ENCODE measurements at places on chromosomes 3 and 15.

DNA sequence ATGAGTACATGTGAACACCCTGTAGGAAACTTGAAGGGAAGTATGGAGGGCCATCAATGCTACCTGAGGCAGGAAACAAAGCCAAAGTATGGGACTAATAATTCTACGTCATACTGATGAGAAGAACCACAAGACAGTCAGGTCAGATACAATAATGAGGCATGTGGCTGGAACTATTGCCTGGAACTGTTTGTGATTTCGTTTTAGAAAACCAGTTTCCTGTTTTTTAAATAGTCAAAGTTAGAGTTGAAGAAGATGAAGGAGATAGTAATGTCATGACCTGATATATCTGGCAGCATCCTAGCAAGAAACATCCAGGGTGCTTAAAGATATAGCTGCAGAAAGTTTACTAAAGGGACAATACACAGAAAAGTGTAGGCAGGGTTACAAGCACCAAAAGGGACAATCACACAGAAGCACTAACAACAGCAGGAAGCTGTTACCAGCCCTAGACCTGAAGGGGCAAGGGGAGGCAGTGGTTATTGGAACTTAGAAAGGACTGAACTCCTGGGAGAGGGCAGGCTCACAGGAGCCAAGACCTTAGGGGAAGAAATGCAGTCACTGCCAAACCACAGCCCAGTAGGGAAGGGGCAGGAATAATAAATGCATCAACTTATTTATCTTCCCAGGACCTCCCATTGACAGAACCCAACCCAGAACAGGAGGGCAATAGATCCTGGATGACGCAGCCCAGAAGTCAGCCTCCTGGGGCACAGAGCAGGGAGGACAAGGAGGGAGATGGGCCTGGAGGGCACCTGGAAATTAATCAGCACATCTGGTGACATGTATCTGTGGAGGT is 302.1 kb upstream of the STT3B start:
- DNase-seq: no peak

GRCh38 chr3:77014226-77014625 is 25.7 kb upstream of the ROBO2 start:
- DNase-seq: no peak

DNA sequence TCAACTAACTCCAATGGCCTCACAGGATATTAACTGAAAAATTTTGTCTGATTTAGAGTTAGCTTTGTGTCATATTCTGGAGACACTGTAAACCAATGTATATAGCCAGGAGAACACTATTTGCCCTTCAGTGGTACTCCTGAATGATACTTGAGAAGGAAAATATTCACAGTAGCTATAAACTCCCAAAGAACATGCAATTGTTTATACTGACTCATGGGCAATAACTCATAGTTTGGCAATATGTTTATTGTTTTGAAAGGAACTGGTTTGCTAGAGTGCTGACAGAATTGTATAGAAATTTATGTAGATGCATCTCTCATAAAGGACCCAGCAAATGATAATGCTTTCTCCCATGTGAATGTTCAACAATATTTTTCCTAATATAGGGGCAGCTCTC is 537.6 kb downstream of the PLOD2 start:
- DNase-seq: no peak

DNA sequence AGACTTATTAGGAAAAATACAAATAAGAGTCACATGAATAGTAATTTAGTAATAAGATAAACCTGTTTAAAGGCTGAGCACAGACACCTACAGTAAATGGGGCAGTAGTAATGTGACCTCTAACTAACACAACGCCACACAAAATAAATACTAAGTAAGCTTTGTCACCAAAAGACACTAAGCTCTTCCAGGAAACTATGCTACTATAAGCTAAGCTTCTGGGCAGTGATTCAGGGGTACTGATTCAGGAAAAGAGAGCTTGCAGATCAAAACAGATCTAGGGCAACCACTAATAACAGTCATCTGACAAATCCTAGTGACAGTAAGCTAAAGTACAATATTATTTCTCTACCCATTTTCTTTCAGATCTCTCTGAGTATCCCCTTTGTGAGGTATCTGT is 68.8 kb downstream of the PLOD2 start:
- no peak for DNase-seq

DNA sequence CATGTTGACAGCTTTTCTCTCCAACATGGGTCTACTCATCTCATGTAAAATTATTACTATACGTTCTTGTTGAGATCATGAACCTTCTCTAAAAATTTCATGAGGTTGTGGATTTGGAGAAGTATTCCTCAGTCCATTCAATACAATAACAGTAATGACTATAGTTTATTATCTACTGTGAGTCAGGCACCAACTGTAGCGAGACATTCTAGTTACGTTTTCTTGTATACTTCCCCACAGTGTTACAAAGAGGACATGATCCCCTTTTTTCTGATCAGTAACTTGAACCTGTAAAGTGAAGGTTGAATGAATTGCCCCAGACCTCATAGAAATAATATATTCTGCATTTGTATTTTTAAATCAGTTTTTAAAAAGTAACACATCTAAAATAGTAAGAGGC is 76.4 kb downstream of the AKAP13 start:
- no peak for DNase-seq

DNA sequence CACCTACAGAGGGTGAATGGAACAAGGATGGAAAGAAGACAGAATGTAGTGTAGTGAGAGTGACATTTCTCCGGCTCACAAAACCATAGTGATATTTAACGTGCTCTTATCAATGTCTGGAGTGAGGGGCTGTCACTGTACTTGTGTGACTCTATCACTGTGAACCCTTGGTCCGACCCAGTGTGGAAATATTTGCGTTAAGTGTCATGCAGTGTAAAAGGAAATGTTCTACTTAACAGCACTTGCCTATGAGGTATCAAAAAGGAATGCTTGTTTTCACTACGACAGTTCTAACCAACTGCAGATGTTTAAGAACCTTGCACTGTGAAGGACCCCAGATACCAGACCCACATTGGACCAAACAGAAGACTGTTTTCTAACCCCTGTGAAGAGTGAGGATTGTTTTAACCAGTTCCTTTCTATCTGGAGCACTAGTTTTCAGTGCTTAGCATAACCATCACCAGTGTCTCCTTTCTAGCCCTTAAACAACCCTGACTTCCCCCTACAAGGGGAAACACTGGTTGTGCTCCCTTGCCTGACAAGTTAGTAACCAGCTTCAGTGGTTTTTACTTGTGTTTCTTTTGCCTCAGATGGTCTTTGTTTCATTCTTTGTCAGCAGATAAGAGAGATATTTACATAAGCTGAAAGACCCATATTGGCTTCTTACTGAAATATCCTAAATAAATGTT is 144.7 kb upstream of the ABHD17C start:
- DNase-seq: no peak

DNA sequence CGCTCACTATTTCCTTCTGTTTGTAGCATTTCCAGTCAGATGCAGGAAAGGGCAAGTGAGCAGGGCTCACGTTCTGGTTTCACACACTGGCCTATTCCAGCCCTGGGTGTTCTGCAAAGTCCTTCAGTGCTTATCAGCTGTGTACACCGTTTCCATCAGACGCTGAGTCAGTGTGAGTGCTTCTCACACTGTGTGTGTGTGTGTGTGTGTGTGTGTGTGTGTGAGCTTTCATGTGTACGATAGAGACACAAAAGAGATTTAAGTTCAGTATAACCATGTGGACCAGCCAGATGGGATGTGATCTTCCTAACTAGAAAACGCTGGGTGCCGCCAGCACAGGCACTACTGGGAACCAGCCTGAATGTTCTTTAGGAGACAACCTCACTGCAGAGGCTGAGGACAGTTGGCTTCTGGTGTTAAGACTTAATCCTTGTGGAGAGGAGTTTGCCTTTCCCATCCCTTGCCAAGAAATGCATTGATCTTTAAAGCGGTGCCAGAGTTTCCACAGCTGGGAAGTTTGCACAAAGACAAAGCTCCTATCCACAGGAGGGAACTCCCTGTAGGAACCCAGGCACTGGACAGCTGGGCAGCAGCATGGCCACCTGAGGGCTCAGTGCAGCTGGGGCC is 3.9 kb upstream of the CHSY1 start:
- no peak for DNase-seq

DNA sequence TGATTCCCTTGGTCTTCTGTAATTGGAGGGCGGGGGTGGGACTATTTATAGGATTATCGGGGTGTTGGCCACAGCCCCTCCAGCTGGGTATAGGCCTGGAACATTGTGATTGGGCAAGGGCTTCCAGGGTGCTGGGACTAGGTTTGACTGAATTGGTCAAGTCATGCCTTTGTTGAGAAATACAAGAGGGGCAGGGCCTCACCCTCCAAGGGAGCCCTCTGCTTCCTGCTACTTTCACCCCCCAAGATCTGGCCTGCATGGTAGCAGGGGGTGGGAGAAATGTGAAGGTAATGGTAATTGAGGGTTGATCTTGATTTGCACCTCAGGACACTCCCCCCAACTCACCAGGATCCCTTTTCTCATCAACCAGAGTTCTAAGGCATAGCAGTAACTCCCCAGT is 25.2 kb downstream of the TRIM71 start:
- DNase-seq: no peak

DNA sequence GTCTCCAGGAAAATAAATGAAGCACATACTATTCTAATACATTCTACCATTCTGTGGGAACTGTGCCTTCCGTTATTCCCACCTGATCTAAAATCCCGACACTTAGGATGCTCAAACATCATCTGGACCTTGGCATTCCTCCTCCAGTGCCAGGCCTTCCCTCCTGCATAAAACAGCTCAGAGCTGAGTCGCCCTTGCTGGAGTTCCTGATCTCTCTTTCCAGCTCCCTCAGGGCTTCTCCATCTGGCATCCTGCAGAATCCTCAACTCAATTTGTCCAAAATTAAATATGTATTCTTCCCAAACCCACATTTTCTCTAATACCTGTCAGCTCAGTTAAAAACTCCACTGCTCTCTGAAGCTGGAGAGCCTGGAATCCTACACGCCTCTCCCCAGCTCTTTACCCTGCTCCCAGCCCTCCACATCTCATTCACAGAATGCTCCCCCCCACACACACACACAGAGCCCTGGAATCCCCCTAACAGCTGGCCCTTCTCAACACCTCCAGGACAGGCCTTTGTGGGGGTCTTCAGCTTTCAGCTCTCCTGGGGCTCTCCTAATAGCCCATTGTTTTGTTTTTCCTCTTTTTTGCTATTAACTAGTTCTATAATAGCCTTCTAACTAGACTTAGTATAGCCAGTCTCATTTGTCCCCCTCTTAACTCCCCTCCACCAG is 78.5 kb downstream of the HMG20A start:
- no peak for DNase-seq

DNA sequence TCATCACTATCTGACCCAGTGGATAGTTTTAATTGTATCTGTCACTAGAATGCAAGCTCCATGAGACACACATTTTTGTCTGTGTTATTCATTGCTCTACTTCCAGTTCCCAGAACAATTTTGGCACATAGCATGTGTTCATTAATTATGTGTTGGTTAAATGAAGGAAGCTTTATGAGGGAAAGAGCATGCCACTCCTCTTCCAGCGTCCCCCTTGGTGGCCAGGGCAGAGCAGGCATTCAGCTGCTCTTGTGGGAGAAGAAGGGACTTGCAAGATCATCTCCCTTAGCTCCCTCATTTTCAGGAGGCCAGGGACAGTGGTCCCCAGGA is 489 bp upstream of the GALNT15 start:
- no peak for DNase-seq

DNA sequence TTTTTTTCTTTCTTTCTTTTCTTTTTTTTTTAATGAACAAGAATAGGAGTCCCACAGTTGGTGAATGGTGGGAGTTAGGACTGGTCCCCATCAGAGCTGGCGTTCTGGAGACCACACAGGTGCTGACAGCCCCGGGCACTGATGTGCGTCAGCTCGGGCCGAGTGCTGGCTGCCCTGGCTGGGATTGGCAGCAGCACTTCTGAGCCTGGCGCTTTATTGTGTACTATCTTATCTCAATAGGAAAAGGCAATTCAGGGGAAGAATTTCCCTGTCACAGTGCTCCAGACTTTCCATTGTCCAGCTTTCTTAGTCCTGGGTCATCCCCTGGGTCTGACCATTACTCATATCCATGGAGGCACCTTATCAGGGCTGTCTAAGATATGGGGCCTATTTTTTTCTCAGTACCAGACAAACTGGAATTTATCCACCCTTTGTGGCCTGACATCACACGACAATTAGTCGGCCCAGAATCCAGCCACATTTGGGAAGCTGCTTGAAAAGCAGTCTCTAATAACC is 54.1 kb downstream of the TMEM44 start:
- no peak for DNase-seq

- DNase-seq: no peak
Measured at GRCh38 chr3:30187366-30187765, 419.0 kb upstream of the TGFBR2 start.

GRCh38 chr15:31332681-31333071 is 6.0 kb downstream of the KLF13 start:
- no peak for DNase-seq

DNA sequence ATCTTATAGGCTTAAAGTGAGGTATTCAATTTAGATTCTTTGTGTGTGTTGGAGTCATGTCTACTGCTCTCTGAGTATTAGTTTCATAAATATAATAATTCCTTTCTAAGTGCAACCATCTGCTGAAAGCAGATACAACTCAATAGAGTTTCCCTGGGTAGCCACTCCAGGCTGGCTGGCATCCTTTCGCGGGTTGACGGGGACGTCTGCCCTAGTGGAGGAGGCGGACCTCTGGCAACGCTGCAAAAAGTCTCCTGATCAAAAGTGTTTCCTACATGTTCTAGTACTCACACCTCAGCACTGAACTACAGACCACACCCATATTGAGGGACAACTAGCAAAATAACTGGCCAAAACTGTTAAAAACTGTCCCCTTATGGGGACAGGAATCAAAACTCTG is 2.5 kb downstream of the MOBP start:
- no peak for DNase-seq

DNA sequence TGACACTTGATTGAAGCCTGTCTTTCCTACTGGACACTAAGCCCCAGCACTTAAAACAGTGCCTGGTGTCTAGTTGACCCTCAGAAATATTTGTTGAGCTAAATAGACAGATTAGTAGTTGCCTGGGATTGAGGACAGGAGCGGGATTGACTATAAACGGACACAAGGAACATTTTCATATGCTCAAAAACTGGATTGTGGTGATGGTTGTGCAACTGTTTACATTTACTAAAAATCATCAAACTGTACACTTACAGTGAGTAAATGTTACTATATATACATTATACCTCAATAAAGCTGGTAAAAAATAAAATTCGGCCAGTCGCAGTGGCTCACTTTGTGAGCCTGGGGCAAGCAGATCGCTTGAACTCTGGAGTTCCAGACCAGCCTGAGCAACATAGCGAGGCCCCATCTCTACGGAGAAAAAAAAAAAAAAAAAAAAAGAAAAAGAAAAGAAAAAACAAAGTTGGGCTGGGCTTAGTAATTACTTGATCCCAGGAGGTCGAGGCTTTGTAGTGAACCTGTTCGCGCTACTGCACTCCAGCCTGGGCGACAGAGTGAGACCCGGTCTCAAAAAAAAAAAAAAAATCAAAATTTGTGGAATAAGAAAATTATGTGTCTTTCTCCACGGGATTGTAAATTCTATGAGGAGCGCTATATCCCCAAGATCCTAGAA is 632 bp upstream of the IDH3A start:
- DNase-seq: no peak

DNA sequence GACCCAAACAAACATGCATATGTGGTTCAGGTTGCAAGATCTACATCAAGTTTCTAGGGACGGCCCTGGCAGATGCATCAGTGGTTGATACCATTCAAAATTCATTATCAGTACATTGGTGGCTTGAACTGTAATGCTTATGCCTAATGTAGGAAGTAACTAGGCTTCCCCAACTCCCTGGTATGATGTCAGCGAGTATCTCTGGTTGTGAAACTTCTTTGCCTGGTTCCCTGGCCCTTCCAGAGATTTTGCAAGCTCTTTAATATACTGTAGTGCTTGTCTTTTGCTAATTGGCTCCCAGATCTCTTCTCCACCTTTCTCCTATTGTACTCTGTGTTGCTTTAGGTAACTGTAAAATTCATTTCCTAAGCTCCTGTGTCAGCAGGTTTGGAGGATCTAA is 114.8 kb upstream of the RARB start:
- DNase-seq: no peak

Measured in substantia nigra (tissue), 51 donors.